ENCODE measurements at places on chromosomes 3 and 15. TPM values are rescaled to one million over a fixed set of nuclear protein-coding genes. Genes with fewer than 3 reads are reported as not detected.

GRCh38 chr3:155604126-155604525 lies 140.7 kb downstream of the PLCH1 start:
- DNase-seq, result no peak

Gene RLBP1
- not detected for total RNA-seq

Gene FMN1
- 0.07 TPM for total RNA-seq

GRCh38 chr3:69458803-69459365 lies 73.0 kb upstream of the FRMD4B start:
- no peak for DNase-seq

Gene APEH
- 174 TPM for total RNA-seq
